Cardiac muscle cell (in vitro differentiated cells and primary cell): ENCODE measurements at places on chromosomes 2 and 18. TPM values are rescaled to one million over a fixed set of nuclear protein-coding genes. Genes with fewer than 3 reads are reported as not detected.

- no peaks in the 10 kb centered on the region for H3K27me3 ChIP-seq
- peaks cover 76% of the 10 kb centered on the region for H3K4me1 ChIP-seq
- no peak overlapping the region for H3K4me3 ChIP-seq
- no peaks in the 10 kb centered on the region for H3K36me3 ChIP-seq
- peak overlapping the region; percentile 31 for H3K27ac ChIP-seq
These were observed 63.2 kb downstream of the ZEB2 start for GRCh38 chr2:144456680-144457079.

ABCG5 gene
- 0.18 TPM in 1 of 2 replicates, not detected in the other for total RNA-seq

POTEJ gene
- total RNA-seq, result 1.1 and 4.1 TPM in 2 replicates

GRCh38 chr2:65767946-65768345 lies 335.5 kb upstream of the SPRED2 start:
- no peaks in the 10 kb centered on the region for H3K27me3 ChIP-seq
- DNase-seq, result no peak
- no peaks in the 10 kb centered on the region for H3K36me3 ChIP-seq
- H3K4me3 ChIP-seq, result no peak overlapping the region
- no peak overlapping the region for H3K27ac ChIP-seq

- peaks cover 3% of the 10 kb centered on the region for H3K27me3 ChIP-seq
- H3K36me3 ChIP-seq, result no peaks in the 10 kb centered on the region
- no peak for DNase-seq
- H3K27ac ChIP-seq, result no peak overlapping the region
- no peaks in the 10 kb centered on the region for H3K4me1 ChIP-seq
- no peak overlapping the region for H3K4me3 ChIP-seq
These were observed 11.4 kb downstream of the IL1F10 start for GRCh38 chr2:113079131-113079530.

C1QL2 gene
- total RNA-seq, result 0.18 and 0.30 TPM in 2 replicates

GRCh38 chr2:216984937-216985336 lies 125.1 kb upstream of the TNP1 start:
- H3K27me3 ChIP-seq, result no peaks in the 10 kb centered on the region
- no peak for DNase-seq
- H3K36me3 ChIP-seq, result no peaks in the 10 kb centered on the region
- H3K4me3 ChIP-seq, result no peak overlapping the region
- H3K27ac ChIP-seq, result no peak overlapping the region

PROKR1 gene
- total RNA-seq, result 0.04 and 0.06 TPM in 2 replicates

C2orf78 gene
- total RNA-seq, result 0.18 TPM in 1 of 2 replicates, not detected in the other

DNA sequence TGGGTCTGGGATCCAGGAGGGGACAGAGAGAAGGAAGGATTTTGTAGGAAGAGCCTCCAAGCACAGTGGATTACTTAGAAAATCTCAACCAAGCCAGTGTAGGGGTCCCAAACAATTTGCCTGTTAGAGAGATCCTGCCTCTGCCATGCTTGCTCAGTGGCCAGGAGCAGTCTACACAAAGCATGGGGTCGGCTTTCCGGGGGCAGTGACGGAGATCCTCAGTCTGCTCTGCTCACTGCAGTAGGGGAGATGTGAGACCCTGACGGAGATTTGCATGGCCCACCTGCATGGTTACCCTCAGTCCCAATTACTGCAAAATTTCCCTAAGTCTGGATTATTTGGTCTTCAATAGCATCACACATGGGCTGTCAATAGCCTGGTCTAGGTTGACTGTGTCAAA lies 385.2 kb downstream of the CMPK2 start:
- H3K4me1 ChIP-seq, result peaks cover 7% of the 10 kb centered on the region
- no peak for DNase-seq
- H3K36me3 ChIP-seq, result no peaks in the 10 kb centered on the region
- H3K27ac ChIP-seq, result no peak overlapping the region

CRYBA2 gene
- not detected in 2 replicates for total RNA-seq

HTR2B gene
- not detected in 2 replicates for total RNA-seq
